Stimulated activated CD8-positive, alpha-beta memory T cell treated with anti-CD3 and anti-CD28 coated beads, Interleukin-7, amount 100 ng/mL, for 1 hour (primary cell): ENCODE measurements at places on chromosomes 1 and 21.

- DNase-seq: no peak
Observed at GRCh38 chr1:234372011-234372757, 1.1 kb upstream of the COA6 start.

- no peak for DNase-seq
Observed at GRCh38 chr1:38941527-38942019, at the start of gene RHBDL2. RHBDL2 (minus strand) TSS chr1:38941830; CDS start chr1:38919212, 22,618 bp downstream.

- DNase-seq: no peak
Observed at GRCh38 chr1:92883297-92883696, 51.5 kb downstream of the RPL5 start.

- no peak for DNase-seq
Observed at GRCh38 chr1:159827102-159827490, 423 bp downstream of the SLAMF8 start.

- no peak for DNase-seq
Observed at GRCh38 chr1:172536256-172536655, 3.3 kb downstream of the SUCO start.

DNA sequence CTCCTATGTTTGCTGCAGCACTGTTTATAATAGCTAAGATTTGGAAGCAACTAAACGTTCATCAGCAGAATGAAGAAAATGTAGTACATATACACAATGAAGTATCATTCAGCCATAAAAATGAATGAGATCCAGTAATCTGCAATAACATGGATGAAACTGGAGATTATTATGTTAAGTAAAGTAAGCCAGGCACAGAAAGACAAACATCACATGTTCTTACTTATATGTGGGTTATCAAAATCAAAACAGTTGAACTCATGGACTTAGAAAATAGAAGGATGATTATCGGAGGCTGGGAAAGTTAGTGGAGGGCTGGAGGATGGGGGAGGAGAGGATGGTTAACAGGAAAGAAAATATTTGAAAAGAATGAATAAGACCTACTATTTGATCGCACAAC, 1017.6 kb downstream of the KCNT2 start:
- no peak for DNase-seq

DNA sequence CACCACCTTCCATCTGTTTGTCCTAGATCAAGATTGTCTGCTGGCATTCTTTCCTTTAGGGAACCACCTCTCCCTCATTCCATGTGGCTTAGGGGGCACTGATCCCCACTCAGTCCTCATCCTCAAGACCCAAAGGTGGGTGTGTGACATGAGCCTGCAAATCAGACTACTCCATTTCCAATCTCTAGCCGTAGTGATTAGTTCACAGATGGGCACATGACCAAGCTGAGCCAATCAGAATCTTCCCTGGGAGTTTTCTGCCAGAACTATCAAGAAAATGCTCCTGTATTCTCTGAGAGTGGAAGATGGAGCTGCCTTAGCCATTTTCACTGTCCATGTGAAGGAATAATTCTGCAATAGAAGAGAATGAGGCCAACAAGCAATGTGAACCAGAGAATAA, 19.3 kb upstream of the PTPRF start:
- DNase-seq: no peak
